ENCODE measurements at places on chromosomes 6 and 20. TPM values are rescaled to one million over a fixed set of nuclear protein-coding genes. Genes with fewer than 3 reads are reported as not detected.

Gene CASS4
- not detected for polyA plus RNA-seq

Gene CPNE5
- polyA plus RNA-seq: 0.10 TPM

Gene IL17F
- polyA plus RNA-seq: not detected

- DNase-seq: no peak
These were observed 426.6 kb upstream of the MAP3K7 start for GRCh38 chr6:91013511-91013910.

Gene C6orf163
- 0.20 TPM for polyA plus RNA-seq

DNA sequence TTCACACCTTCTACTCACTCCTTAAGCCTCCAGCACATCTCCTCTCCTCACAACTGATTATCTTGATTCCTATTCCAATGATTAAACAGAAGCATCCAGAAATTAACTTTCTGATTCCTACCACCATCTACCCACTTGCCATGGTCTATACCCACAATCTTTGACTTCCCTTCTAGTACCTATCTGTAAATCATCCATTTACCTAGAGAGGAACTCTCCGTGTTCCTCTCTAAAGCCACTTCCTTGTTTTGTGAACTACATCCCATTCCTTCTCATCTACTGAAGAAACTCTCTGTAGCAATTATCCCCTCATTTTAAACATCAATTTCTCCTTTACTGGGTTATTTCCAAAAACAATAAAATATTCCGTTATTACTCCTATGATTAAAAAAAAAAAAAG is 167.3 kb downstream of the ARHGAP18 start:
- DNase-seq: no peak

DNA sequence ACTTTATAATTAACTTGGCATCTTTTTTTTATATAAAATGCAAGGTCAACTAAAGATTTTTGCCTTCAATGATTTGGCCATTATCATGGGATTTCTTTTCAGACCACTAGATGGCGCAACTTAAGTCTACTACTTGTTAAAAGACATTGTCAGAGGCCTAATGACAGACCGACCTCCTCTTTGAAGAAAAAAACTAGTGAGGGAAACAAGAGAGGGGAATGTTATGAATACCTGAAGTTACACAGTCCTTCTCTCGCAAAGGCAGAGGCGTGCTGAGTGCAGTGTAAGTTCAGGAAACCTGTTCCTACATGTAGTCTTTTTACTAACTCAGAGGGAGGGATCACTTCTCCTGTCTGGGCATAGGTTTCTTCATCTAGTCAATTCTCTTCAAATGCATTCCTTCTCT is 9.3 kb downstream of the TRAPPC3L start:
- peak; percentile 89 for DNase-seq

GRCh38 chr6:136528477-136528876 is 21.7 kb downstream of the MAP7 start:
- no peak for DNase-seq

Gene C6orf15
- polyA plus RNA-seq: 0.24 TPM

DNA sequence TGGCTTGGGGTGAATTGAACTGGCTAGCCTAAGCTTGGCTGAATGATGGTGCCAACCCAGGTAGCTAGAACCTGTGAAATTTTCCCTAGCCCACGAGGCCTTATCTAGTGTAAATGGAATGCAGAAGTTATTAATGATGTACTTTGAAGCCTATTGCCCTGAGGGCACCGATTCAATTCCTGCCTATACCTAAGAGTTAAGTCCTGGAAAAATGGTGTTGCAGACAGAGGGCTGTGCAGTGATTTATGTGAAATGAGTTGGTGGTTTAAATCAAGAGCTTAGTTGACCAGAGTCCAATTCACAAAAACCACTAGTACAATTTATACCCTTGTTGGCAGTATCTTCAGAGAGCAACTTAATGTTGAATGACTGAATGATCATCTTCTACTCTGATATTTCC is 373.8 kb upstream of the JAG1 start:
- peak; percentile 81 for DNase-seq

Gene OPRL1
- polyA plus RNA-seq: 0.24 TPM

Gene TMC2
- not detected for polyA plus RNA-seq

Gene DCDC2
- polyA plus RNA-seq: 0.02 TPM

DNA sequence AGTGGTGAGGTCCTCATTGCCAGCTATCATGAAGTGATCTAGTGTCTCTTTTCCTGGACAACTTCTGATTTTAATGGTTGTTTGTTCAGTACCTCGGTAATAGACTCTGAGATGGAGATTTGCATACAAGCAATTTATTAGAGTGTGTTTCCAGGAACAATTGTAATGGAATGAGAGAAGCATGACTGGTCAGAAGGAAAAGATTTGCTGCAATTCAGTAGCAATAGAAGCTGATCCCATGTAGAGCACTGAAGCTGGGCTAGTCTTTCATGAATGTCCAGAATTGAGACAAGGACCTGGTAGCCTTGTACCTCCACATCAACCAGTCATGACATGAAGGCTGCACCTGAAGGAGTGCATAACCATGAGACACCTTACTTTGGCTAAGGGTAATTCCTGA is 526.5 kb downstream of the NKAIN2 start:
- no peak for DNase-seq

DNA sequence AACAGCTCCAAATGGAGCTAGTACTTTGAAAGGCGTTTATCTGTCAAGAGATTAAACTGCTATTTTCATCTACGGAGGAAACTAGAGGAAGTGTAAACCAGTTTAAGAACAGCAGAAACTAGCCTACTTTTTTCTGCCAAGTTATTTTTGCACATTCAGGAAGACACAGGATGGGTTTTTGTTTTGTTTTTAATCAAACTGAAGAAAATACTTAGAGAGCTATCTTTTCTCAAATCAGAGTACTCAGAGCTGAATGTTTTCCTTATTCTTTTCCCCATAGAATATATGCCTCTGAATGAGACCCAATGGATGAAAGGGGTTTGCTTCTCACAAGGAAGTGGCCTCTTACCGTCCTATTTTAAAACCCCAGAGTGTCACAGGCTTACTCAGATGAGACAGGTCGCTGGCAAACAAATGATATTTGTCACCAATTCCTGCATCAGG is 538.5 kb downstream of the CD83 start:
- no peak for DNase-seq

- DNase-seq: peak; percentile 13
These were observed 1.5 kb downstream of the FOXC1 start for GRCh38 chr6:1611322-1611571.

DNA sequence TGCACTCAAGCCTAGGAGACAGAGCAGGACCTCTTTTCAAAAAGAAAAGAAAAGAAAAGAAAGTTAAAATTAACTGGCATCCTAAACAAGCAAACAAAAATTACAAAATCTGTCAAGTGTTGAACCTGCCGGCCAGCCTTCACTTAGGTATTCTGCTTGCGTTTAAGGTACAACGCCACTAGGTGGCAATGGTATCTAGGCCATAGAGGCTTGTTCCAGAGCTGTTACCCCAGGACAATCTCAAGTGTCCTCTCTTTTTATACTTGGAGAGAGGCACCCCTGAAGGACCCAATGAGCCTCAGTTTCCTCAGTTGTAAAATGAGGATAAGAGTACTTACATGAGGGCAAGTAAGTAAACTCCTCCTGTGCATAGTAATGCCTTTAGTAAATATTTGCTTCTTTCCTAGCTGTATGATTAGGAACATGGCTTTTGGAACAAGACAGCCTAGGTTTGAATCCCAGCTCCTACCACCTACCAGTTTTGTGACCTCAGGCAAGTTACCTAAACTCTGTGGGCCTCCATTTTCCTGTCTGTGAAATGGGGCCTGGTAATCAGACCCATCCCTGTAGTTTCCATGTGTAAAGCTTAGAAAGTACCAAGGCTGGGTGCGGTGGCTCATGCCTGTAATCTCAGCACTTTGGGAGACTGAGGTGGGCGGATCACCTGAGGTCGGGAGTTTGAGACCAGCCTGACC is 5.8 kb upstream of the PACSIN1 start:
- DNase-seq: peak; percentile 49

Gene RGS17
- polyA plus RNA-seq: 3.4 TPM

Gene TMEM239
- not detected for polyA plus RNA-seq

Gene TINAG
- not detected for polyA plus RNA-seq

- DNase-seq: no peak
These were observed 675.7 kb upstream of the AGPAT4 start for GRCh38 chr6:161949531-161949930.

GRCh38 chr20:58906894-58907293 is 54.4 kb downstream of the GNAS start:
- peak; percentile 80 for DNase-seq

Gene HAO1
- not detected for polyA plus RNA-seq

GRCh38 chr6:48628316-48628715 is 517.3 kb upstream of the PTCHD4 start:
- no peak for DNase-seq

GRCh38 chr6:169139179-169139971 is 114.3 kb downstream of the THBS2 start:
- DNase-seq: no peak

Gene ZNF76
- polyA plus RNA-seq: 13.2 TPM

- DNase-seq: no peak
These were observed 35.4 kb downstream of the DACT2 start for GRCh38 chr6:168284187-168284586.

DNA sequence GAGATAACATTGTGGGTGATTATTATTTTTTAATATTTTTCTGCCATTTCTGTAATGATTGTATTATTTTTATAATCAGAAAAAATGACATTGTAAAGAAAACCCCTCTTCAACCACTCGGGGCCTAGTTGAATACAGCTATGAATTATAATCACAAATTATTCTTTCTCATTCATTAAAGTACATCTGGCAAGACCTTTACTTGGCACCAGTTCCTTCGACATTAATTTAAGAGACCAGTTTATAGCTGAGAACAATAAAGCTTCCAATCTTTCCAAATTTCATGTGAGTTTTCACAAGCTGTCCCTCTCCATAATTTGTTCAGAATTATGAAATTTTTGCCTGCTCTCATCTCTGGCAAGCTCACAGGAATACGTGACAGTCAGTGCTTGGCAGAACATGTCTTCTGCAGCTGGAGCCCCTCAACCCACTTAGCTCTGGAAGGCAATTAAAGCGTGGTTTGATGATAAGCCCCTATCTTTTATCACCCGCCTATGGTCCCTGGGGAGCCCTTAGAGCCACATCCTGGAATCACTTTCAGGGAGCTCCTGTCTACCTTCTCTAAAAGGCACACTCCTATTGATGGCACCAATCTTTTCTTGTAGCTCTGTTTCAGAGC is 237.2 kb upstream of the PRND start:
- DNase-seq: no peak

DNA sequence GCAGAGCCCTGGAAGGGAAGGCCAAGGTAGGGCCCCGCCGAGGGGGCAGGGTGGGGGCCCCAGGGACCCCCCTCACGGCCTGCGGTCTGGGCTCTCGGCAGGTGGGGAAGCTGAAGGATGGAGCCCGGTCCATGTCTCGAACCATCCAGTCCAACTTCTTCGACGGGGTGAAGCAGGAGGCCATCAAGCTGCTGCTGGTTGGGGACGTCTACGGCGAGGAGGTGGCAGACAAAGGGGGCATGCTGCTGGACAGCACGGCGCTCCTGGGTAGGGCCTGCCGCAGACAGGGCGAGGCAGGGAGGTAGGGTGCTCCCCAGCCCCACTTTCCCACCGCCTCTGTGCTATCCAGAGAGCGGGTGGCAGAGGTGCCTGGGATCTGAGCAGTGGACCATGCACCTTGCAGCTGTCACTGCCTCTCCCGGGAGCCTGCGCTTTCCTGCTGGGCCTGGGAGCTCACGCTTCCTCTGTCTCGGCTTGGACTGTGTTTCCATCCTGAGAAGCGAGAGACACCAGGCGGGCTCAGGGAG is 83.1 kb downstream of the SYNJ2 start:
- no peak for DNase-seq

Gene KCNQ5
- 4.0 TPM for polyA plus RNA-seq

GRCh38 chr6:106939208-106939607 is 35.3 kb downstream of the CD24 start:
- no peak for DNase-seq

- DNase-seq: no peak
These were observed 1.1 kb downstream of the CENPB start for GRCh38 chr20:3785240-3786125.

Gene CCM2L
- not detected for polyA plus RNA-seq

- no peak for DNase-seq
These were observed 1.4 kb upstream of the FAM83C start for GRCh38 chr20:35293303-35294292.

- no peak for DNase-seq
These were observed 27.7 kb upstream of the VEGFA start for GRCh38 chr6:43742285-43742684.

Data from mammary epithelial cell (primary cell).